CD8-positive, alpha-beta memory T cell (primary cell): ENCODE measurements at places on chromosomes 12 and 14. TPM values are rescaled to one million over a fixed set of nuclear protein-coding genes. Genes with fewer than 3 reads are reported as not detected.

Gene NT5DC3
- 9.9 TPM for total RNA-seq

Gene NOS1
- total RNA-seq, result not detected

- no peak for DNase-seq
Observed at GRCh38 chr12:122643207-122643805, 59.9 kb downstream of the HCAR2 start.

DNA sequence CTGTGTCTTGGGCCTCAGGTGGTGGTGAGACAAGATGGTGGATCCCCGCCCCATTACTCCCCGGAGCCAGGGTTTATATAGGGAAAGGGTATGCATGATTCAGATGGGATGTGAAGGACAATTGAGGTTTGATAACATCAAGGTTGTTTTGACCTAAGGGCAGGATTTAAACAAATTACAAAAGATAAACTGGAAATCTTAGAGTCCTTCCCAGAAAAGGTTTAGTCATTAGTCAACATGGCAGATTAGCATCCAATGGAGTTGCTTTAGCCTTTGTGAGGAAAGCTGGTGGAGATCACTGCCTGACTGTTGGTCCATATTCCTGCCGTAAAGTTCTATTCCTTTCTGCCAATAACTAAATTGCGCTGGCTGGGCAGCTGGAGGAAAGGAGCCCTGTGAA lies 15.6 kb upstream of the FRMD6 start:
- no peak for DNase-seq

GRCh38 chr14:50977863-50978528 lies 33.7 kb upstream of the PYGL start:
- DNase-seq, result no peak

DNA sequence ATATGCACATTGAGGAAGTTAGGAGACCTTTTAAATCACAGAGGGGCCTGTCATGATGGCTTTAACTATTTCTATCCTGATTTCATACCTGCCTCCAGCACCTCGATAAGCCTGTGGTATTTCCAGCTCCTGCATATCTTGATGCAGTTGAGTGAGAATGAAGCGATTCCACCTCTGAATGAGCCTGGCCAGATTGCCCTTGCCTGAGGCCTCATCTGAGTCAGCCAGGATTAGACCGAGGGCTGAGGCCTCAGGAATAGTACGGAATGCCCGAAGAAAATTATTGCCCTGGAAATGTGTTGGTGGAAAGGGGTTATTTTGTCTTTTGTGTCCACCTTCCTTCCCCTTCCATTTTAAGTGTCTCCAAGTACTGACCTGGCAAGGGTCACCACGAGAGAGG lies 8.4 kb upstream of the CNPY2 start:
- DNase-seq, result no peak

DNA sequence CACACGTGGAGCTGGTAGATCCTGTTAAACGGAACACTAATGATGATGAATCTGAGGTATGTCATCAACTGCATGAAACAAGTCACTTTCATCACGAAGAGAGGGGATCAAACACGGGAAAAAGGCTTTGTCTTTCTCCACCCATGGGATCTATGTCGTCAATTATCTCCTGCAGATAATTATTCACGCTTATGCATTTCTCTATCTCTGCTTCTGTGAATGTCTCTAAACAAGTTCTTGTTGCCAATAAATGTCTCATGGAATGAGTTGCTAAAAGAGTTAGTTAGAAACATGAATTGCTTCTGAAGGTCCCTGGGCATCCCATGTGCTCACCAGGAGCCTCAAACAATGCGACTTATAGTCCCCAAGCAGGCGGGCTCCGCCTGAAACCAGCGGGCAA lies 1228.2 kb upstream of the TMEM132C start:
- DNase-seq, result no peak

GRCh38 chr12:38141861-38142260 lies 174.7 kb upstream of the ALG10B start:
- DNase-seq, result no peak

DNA sequence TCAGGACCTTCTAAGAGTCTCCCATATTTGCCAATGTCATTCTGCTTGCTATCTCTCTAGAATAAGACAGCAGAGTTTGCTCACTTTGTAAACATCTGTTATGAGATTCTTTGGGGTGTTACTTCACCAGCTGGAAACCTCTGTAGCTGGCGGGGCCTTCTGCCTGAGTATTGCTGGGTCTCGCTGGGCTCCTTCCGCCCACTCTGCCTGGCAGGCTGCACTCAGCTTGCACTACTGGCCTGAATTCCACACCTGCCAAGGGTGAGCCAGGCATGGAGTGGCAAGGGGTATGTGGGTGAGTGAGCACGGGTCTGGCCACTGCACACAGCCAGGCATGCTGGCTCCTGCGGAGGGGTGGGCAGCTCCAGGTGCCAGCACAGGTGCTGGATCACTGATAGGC lies 267.3 kb upstream of the PDE3A start:
- DNase-seq, result no peak

- no peak for DNase-seq
Observed at GRCh38 chr12:22396735-22397134, 62.2 kb upstream of the ST8SIA1 start.

GRCh38 chr14:51581017-51581881 lies 70.5 kb upstream of the FRMD6 start:
- DNase-seq, result no peak

DNA sequence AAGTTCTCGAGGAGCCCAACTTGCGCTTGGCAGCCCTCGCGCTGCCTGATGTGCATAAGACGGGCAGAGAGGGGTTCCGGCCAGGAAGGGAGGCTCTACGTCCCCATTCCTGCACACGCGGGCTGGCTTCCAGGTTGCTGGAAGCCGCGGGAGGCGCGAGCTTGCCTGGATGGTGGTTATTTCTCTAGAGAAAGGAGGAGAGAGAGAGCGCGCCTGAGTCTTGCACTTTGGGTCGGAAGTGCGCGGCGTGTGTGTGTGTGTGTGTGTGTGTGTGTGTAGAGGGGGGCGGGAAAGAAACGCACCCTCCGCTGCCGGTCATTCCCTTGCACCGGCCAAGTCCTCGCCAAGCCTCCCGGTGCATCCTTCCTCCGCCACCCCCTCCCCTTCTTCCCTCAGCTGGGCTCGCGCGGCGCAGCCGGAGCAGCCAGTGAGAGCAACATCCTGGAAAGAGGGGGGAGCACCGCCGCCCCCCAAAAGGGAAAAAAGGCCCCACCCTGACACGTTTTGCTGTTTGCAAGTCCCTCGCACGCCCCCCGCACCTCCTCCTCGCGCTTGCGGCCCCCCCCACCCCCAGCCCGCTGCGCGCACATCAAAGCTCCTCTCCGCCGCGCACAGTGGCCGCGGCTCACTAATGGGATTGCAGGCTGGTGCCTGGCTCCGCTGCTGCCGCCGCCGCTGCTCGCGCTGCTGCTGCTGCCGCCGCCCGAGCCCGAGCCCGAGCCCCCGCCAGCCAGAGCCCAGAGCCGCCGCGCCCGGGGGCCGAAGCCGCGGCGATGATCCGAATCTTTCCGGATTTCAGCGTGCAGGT lies 4.4 kb upstream of the NPAS3 start:
- DNase-seq, result no peak

DNA sequence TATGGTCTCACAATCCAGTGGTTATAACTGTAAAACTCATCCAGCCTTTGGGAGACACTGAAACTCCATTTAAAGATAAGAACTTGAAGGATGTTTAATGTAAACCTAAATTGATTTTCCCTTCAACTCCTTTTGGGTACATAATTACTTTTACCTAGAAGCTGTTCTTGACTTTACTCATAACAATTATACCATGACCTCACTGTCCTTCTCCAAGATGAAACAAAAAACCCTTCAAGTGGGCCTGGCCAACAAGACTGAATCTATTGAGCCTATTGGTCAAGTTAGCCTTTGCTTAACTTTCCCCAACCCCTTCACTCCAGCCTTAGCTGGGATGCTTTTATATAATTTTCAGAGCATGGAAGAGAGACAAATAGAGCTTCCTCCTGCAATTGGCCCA lies 22.5 kb downstream of the PARP2 start:
- DNase-seq, result no peak

DNA sequence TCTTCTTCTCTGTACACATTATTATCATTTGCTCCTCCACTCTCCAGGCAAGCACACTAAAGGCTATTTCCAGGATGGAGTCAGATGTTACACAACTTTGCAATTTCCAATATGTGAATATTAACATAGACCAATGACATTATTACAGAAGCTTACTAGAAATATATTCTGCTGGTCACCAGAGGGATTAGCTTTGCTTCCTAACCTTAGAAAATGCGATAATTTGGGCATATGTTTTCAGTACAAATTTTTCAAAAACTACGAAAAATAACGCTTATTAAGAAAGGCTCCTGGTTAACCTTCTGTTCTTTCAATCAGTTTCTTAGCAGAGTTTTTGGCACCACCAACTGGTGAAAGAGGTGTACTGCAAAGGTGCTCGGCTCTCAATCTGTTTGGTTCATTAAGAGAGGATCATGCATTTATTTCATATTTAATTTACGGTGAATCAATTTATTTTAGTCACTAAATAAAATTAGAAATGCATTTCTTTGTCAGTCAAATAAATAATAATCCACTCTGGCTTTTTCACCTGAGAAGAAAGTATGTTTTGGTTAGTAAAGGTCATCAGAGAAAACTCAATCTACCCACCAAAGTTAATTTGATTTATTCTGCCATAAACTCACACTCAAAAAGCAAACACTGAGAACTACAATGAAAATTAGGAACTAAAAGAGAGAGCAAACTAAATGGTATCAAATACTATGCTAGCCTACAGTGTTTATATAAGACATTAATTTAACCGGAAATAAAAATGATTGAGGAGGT lies 39.2 kb downstream of the EFCAB11 start:
- DNase-seq, result peak; percentile 62

GRCh38 chr12:42119085-42119633 lies 25.5 kb downstream of the GXYLT1 start:
- DNase-seq, result no peak

GRCh38 chr14:81423504-81423903 lies 23.4 kb upstream of the STON2 start:
- no peak for DNase-seq
